ENCODE measurements at places on chromosomes 2 and 18.

DNA sequence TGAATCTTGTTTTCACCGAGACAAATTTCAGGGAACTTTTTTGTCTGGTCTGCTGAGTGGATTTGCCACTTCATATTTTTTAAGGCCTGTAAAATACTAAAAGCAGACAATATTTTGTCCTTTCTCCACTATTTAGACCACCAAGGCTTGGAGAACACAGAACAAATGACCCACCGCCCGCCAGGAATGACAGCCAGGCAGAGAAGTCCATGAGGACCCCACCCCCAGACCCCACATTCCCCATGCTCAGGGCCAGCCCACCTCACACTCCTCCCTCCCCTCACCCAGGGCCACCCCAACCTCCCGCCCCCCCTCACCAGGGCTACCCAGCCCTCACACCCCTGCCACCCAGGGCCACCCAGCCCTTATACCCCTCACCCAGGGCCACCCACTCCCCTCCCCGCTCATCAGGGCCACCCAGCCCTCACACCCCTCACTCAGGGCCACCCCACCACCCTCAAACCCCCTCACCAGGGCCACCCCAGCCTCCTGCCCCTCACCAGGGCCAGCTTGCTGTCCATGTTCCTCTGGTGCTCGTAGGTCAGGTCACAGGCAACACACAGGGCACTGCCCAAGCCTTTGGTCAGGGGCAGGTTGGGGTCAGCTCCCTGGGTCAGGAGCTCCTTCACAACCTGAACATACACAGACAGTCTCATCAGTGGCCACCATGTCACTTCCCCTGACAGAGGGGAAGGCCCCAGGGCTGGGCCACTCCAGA is 50.6 kb downstream of the ANKMY1 start:
- no peak for DNase-seq

- no peak for DNase-seq
Observed at GRCh38 chr2:187719510-187719909, 165.3 kb upstream of the TFPI start.

DNA sequence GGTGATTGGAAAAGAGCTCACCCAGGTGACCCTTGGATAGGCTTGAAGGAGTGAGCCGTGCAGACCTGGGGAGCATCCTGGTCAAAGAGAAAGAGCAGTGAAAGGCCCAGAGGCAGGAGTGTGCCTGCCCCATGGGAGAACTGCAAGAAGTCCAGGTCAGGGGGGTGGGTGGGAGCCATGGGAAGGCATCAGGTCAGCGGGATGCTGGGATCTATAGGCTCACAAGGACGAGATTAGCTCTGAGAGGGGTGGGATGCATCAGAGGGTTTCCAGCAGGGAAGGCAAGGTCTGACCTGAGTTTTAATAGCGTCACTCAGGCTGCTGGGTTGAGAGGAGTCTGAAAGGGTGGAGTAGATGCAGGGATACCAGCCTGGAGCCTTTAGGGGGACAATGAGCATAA is 158.6 kb downstream of the SMAD7 start:
- no peak for DNase-seq

GRCh38 chr2:135851858-135852257 is 14.9 kb upstream of the LCT start:
- no peak for DNase-seq

DNA sequence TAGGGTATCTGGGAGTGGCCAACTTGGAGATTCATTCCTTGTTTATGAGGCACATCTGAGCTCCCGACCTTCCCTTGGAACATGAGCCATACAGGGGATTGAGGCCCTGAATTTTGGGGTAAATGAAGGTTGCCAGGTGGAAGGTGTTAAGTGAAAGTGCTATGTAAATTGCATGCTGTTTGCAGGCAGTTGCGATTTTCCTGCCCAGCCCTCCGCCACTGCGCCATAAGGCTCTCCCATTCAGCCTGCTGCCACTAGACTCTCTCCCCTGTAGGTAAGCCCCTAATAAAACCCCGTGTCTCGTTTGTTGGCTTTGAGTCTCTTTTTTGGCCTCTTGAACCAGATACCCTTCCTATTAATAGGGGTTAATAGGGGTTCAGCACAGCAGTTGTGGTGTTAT is 33.8 kb downstream of the PCARE start:
- DNase-seq = no peak

DNA sequence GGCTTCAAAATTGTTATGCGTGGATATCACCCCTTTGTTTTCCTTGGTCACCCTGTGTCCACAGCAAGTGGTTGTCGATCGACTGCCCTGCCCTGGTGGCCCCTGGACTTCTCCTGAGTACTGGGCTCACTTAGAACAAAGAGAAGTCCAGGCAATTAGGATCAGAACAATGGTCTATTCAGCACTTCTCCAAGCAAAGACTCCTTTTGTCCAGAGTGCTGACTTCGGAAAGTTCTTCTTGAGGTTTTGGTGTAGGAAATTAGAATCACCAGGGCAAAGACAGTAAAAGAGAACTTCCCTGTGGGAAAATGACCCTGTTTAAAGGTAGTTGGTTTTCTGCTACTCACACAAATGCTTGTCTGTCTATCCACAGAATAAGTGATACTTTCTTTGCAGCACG is 173.9 kb downstream of the FHOD3 start:
- DNase-seq = no peak

DNA sequence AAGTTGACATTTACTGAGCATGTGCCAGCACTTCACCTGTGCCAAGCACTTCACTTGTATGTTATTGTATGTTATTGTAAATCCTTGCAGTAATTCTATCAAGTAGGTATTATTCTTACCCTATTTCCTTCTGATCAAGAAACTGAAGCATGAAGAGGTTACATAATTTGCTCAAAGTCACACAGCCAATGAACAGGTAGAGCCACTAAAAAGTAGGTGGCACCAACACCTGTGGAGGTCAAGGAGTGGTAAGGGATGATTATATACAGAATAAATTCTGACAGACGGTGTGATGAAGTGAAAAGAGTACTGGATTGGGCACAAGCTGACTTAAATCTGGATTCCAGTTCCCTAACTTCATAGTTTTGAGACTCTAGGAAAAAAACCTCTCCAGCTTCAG is 71.0 kb downstream of the SPIRE1 start:
- DNase-seq = no peak

GRCh38 chr18:13267431-13267873 is 48.9 kb downstream of the LDLRAD4 start:
- no peak for DNase-seq

- no peak for DNase-seq
Observed at GRCh38 chr18:42781298-42781815, 334.1 kb downstream of the RIT2 start.

- no peak for DNase-seq
Observed at GRCh38 chr2:63186331-63186730, 135.7 kb downstream of the OTX1 start.
